ENCODE measurements at places on chromosomes 4 and X.
A peak's percentile ranks its signal among the peaks of the same experiment; 100 is the strongest.

- DNase-seq, result peak; percentile 61
Observed at GRCh38 chrX:119685225-119686066, 7.5 kb downstream of the SEPTIN6 start.

GRCh38 chrX:32153585-32153984, 1057.8 kb downstream of the DMD start:
- no peak for DNase-seq

DNA sequence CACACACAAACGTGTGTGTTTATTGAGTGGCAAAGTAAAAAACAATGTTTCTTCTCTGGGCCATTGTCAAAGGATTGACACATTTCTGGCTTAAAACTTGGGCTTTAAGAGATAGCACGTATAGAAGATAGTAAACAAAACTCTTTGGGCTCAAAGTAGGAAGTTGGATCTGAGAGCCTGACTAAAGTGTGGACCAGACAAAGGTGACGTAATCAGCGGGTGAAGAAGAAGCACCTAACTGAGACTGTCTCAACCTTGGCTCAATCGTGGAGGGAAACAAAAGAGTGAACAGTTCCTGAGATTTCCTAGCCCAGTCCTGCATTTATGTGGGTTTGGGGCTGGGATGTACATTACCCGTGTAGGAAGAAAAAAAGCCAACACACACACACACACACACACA, 13.7 kb downstream of the PFKFB1 start:
- DNase-seq, result no peak

DNA sequence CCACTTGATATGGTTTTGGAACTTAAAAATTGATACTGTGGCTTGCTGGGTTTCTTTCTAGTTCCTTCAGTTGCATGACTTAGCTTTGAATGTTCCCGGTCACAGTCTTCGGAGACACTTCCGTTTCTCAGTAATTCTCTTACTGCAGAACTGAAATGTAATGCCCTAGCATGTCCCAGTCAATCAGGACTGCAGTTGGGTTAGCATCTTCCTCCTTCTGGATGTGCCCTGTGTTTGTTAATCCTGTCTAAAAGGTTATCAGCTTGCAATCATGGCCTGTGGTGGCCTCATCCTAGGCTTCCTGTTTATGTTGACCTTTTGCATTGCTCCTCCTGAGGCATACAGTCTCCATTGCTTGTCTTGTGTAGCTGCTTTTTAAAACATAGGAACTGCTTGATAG, 275.9 kb downstream of the ARHGAP10 start:
- no peak for DNase-seq

GRCh38 chr4:143538979-143539669, 25.6 kb downstream of the SMARCA5 start:
- no peak for DNase-seq

GRCh38 chrX:13180807-13181206, 136.4 kb upstream of the FAM9C start:
- no peak for DNase-seq

- no peak for DNase-seq
Observed at GRCh38 chr4:2402941-2403340, 15.5 kb downstream of the ZFYVE28 start.

GRCh38 chr4:167185465-167185864, 48.8 kb downstream of the SPOCK3 start:
- DNase-seq, result no peak

DNA sequence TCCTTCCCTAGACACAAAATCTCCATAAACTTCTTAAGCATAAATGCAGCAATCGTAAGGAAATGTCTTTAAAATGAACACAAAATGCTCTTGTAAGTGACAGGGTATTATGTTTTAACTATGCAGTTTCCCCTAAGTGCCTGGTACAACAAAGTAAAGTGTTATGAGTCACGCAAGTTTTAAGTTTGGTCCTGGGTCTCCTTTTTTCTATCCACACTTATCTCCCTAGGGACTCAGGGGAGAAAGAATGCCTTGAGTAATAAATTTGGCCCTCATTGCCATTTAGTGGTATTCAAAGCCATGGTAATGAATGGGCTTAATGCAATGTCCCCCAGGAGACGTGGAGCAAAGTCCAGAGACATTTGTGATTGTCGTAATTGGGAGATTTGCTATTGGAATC, 149.1 kb downstream of the MAGEB17 start:
- DNase-seq, result no peak

DNA sequence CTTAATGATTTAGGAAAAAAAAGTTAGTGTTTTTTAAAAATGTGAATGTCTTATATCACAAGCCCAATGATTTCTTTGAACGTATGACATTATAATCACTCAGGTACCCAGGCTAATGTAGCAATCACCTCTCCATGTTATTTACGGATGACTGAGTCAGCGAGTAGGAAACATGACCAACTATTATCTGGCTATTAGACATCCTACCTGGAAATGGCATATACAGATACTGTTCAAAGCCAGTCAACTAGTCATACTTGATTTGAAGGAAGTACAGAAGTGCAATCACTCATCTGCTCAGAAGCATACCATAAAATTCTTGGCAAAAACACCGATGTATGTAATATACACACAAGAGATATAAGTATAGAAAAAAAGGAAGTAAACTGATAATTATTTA, 732.5 kb downstream of the ARAP2 start:
- no peak for DNase-seq

GRCh38 chr4:84378356-84378755, 120.7 kb downstream of the NKX6-1 start:
- DNase-seq, result no peak

DNA sequence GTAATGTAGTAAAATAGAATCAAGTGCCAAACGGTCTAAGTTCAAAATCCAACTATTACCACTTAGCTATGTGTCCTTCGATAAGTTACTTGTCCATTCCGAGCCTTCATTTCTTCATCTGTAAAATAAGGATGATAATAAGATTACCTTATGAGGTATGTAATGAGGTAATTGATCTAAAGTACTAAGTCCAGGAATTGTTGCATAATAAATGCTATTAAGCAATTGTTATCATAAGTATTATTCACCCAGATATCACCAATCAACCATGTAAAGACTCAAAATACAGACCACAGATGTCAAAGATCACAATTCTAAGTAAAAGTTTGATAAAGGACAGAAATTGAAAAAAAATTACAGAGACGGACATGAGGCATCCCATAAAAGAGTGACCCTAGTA, 168.4 kb upstream of the POU3F4 start:
- no peak for DNase-seq
